Activated CD4-positive, alpha-beta T cell treated with anti-CD3 and anti-CD28 coated beads for 36 hours (primary cell): ENCODE measurements at places on chromosomes 7 and 10. TPM values are rescaled to one million over a fixed set of nuclear protein-coding genes. Genes with fewer than 3 reads are reported as not detected.

The MEIG1 gene
- 0.81 TPM for total RNA-seq

DNA sequence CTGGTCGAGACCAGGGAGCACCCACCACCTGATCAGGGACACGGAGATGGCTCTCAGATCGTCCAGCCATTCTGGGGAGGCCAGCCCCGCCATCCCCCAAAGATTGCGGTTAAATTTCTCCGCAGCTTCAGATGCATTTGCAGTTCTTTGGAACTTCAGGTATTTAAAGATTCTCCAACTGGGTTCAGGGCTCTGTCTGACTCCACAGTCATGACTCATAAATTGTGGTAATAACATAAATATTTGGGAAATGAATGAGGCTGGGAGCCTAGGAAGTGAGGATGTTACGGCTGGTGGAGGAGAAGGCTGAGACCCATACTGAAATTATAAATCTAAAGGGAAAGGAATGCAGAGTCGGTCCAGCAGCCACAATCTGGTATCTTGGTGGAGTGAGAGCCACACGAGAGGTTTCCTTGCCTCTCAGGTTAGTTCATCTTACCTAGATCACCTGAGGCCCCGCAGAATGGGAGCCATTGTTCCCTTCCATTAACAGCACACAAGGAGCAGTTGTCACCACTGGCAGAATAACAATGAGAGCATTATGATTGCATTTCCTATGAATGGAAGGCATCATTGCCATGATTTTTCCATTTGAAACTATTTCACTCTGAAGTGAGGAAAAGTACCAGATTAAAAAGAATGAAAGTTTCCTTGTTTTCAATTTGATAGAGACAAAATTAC is 26.7 kb upstream of the DNAJB6 start:
- H3K27me3 ChIP-seq = no peaks in the 10 kb centered on the region
- H3K4me3 ChIP-seq = no peak overlapping the region
- no peak for DNase-seq
- no peaks in the 10 kb centered on the region for H3K36me3 ChIP-seq

DNA sequence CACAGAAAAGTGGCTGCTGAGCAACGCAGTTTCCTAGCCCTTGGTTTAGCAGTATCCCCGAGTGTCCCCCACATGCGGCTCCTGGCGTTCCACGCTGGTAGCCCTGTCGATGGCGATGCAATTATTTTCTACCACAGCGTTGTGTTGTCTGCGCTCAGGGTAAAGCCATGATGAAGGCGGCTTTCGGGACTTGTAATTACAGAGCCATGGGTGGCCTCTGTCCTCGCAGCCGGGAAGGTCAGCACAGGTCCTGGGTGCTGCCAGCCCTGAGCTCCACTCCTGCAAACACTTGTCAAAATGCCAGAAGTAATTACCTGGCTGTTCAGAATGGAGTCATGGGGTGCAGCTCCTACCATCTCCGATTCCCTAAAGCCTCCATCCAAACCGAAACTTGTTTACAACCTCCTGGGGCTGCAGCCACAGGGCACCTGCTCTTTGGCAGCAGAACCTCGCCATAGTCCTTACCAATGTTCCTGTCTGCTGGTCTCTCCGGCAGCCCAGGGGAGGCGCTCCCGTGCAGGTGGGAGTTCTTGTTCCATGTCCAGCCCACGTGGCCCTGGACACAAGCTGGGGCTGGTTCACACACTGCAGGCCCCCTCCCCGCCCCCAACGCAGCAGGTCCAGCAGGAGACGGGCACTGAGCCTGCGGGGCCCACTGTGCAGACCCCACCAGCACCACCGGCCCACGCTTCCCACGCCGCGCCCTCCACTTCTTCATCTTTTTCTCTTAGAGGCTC is 512.6 kb downstream of the PTPRN2 start:
- H3K4me1 ChIP-seq = no peaks in the 10 kb centered on the region
- no peaks in the 10 kb centered on the region for H3K36me3 ChIP-seq

The DIP2C gene
- total RNA-seq = 0.94 TPM

DNA sequence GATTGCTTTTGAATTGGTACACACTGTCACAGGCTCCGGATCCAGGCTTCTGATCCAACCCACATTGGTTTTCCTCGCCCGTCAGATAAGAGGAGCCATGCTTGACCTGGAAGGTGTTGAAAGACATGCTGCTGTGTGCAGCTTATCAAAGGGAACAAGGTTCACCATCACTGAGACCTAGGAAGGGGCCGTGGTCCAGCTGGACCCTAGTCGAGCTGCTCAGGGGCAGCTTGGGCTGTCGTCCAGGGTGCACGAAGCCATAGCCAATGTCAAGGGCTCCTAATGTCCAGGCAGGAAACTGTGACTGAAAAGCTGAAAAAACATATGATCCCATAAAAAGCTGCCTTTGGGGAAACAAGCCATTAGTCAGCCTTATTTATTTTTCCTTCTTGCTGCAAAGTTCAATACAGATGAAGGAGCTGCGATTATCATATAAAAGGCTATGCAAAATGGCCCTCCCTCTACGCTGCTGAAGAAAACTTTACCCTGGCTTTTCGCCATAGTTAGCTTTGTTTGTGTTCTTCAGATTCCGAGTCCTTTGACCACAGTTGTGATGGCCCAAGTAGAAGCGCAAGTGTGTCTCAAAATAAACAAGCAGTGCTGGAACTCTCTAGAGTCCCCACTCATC is 118.0 kb downstream of the CREB5 start:
- no peaks in the 10 kb centered on the region for H3K36me3 ChIP-seq
- H3K27ac ChIP-seq = no peak overlapping the region
- H3K4me3 ChIP-seq = no peak overlapping the region
- no peaks in the 10 kb centered on the region for H3K4me1 ChIP-seq

DNA sequence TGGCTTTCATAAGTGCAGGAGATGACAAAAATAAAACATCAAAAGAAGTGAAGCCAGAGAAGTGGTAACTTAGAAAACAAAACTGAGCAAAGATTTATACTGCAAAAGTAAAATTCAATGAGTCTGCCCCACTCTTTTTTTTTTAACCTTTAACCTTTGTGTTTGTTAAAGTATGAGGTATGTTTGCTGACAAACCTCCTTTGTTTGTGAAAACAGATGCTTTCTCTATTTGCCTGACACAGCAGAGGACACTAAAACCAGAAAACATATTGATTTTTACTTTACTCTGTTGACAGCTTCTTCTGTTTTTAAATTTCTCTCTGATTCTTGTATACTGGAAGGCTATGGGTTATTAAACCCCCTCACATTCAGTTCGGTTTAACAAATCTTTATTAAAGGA is 57.6 kb downstream of the SGMS1 start:
- H3K27me3 ChIP-seq = no peaks in the 10 kb centered on the region
- no peak overlapping the region for H3K4me3 ChIP-seq
- no peak for DNase-seq
- no peak overlapping the region for H3K27ac ChIP-seq
- H3K36me3 ChIP-seq = peaks cover 5% of the 10 kb centered on the region
- peaks cover 7% of the 10 kb centered on the region for H3K4me1 ChIP-seq

The NPY4R2 gene
- not detected for total RNA-seq

- DNase-seq = no peak
- H3K4me1 ChIP-seq = peaks cover 17% of the 10 kb centered on the region
- H3K36me3 ChIP-seq = peaks cover 5% of the 10 kb centered on the region
- H3K4me3 ChIP-seq = no peak overlapping the region
These were observed 19.4 kb downstream of the NOBOX start for GRCh38 chr7:144384071-144384470.

DNA sequence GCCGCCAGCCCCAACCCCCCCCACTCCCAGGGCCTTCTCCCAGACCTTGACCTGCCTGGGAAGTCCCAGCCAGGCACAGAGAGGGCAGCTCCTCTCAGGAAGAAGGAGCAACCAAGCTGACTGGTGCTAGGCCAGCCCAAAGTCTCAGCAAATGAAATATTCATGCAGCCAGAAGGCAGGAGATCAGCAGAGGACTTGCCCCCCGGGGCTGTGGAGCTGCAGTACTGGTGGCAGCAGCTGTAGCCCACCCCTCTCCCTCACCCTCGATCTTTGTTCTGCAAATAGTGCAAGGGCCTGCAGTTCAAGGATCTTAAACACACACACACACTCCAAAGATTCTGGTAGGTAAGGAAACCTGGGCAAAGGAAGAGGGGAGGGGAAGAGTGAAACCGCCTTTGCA is 3.5 kb upstream of the SRRM3 start:
- no peaks in the 10 kb centered on the region for H3K36me3 ChIP-seq
- peaks cover 7% of the 10 kb centered on the region for H3K27me3 ChIP-seq
- H3K4me3 ChIP-seq = no peak overlapping the region
- DNase-seq = no peak
- no peak overlapping the region for H3K27ac ChIP-seq

The GIMAP8 gene
- total RNA-seq = 9.6 TPM

The CAV2 gene
- total RNA-seq = not detected

DNA sequence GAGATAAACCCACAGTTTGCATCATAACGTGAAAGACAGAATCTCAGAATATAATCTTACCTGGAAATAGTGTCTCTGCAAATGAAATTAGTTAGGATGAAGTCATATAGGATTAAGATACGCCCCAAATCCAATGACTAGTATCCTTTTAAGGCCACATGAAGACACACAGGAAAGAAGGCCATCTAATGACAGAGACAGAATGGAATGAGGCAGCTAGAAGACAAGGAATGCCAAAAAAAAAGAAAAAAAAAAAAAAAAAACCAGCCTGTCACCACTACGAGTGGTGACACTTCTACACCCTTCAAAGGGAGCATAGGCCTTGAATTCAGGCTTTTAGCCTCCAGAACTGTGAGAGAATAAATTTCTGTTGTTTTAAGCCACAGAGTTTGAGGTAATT is 82.9 kb downstream of the HYCC1 start:
- peaks cover 6% of the 10 kb centered on the region for H3K27me3 ChIP-seq
- H3K27ac ChIP-seq = no peak overlapping the region
- no peaks in the 10 kb centered on the region for H3K4me1 ChIP-seq
- no peak overlapping the region for H3K4me3 ChIP-seq

- DNase-seq = no peak
- no peaks in the 10 kb centered on the region for H3K27me3 ChIP-seq
- no peaks in the 10 kb centered on the region for H3K4me1 ChIP-seq
- H3K36me3 ChIP-seq = no peaks in the 10 kb centered on the region
- no peak overlapping the region for H3K27ac ChIP-seq
These were observed 33.2 kb downstream of the DRGX start for GRCh38 chr10:49362596-49363260.

The FXYD4 gene
- not detected for total RNA-seq

The SPDYE2B gene
- total RNA-seq = not detected

DNA sequence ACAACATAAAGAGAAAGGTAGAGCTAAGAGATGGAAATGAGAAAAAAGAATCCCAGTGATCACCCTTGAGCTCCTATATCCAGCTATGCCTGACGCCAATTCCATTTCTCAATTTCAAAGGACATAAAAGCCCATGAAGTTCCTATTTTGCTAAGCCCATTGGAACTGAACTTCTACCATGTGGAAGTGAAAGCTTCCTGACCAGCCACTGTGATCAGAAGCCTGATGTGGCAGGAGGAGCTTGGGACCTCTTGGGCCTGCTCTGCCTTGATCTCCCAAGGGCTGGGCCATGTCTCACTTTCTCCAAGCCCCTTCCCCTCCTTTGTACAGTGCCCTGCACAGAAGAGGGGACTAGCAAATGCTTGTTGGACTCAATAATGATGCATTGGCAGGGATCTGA is 52.7 kb downstream of the PRLHR start:
- H3K4me1 ChIP-seq = no peaks in the 10 kb centered on the region
- DNase-seq = no peak
- H3K27me3 ChIP-seq = peaks cover 32% of the 10 kb centered on the region
- H3K27ac ChIP-seq = no peak overlapping the region
- H3K4me3 ChIP-seq = no peak overlapping the region

DNA sequence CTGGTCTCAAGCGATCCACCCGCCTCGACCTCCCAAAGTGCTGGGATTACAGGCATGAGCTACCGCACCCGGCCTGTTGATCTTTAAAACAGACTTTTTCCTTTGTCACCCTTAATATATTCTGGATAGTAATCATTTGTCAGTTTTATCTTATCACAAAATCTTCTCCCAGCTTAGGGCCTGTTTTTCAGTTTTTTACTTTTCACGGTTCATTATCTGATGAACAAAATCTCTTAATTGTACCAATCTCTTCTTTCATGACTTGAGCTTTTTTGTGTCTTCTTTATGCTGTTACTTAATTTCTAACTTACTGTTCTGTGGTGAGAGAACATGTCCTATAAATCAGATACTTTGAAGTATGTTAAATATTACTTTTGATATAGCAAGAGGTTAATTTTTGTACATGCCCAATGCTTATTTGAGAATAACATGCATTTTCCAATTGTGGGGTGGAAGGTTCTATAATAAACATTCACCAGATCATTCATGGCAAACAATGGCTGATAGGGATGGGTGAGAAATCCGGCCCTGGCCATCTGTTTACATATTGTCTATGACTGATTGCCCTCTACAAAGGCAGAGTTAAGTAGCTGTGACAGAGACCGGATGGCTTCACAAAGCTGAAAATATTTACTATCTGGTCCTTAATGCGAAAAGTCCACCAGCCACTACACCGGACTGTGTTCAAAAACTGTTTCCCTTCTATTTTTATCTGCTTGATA is 5.3 kb downstream of the PAPOLB start:
- H3K27ac ChIP-seq = no peak overlapping the region
- H3K4me1 ChIP-seq = peaks cover 6% of the 10 kb centered on the region
- H3K4me3 ChIP-seq = no peak overlapping the region
- peaks cover 3% of the 10 kb centered on the region for H3K36me3 ChIP-seq

The VAX1 gene
- total RNA-seq = not detected

DNA sequence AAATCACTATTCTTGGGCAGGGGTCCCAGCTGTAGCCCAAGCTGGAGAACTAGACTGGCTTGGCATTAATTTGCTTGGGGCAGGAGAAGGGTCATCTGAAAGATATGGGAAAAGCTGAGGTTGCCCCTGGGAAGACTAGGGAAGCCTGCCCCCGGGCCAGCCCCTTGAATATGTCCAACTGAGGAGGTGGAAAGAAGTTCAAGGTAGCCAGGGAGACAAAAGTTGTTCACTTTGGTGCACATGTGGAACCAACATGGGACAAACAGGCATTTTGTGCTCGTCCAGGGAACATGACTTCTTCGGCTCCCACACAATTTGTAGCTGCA is 1.4 kb upstream of the LRRC61 start:
- no peak for DNase-seq
- peak overlapping the region; percentile 91 for H3K4me3 ChIP-seq
- H3K4me1 ChIP-seq = peaks cover 48% of the 10 kb centered on the region
- H3K27me3 ChIP-seq = no peaks in the 10 kb centered on the region
- H3K27ac ChIP-seq = peak overlapping the region; percentile 97

The SPDYE1 gene
- total RNA-seq = not detected

- no peak overlapping the region for H3K4me3 ChIP-seq
- no peaks in the 10 kb centered on the region for H3K36me3 ChIP-seq
- no peaks in the 10 kb centered on the region for H3K27me3 ChIP-seq
- H3K4me1 ChIP-seq = no peaks in the 10 kb centered on the region
These were observed 342.4 kb downstream of the BBS9 start for GRCh38 chr7:33471636-33472242.

The CCDC201 gene
- total RNA-seq = not detected

The KCNMA1 gene
- 0.18 TPM for total RNA-seq

The HMX3 gene
- not detected for total RNA-seq

DNA sequence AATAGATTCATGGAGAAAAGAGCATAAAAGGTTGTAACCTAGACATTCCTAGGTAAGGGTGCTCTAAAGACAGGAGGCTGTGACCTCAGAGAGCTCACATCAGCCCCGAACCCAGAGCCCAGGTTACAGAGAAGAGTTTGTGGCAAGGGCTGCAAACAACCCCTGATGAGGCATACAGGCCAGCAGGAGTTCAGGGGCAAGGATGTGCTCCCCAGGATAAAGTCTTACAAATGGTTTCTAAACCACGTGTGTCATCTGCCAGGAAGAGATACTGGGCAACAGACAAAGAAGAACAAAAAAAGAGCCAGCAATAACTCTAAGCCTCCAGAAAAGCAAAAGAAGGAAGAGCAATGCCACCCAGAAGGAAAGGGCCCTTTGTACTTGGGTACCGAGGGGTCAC is 27.7 kb downstream of the NCAPG2 start:
- DNase-seq = no peak
- H3K4me3 ChIP-seq = no peak overlapping the region
- H3K27me3 ChIP-seq = no peaks in the 10 kb centered on the region
- peaks cover 67% of the 10 kb centered on the region for H3K36me3 ChIP-seq
- peaks cover 5% of the 10 kb centered on the region for H3K4me1 ChIP-seq
- H3K27ac ChIP-seq = no peak overlapping the region
